ENCODE measurements at places on chromosomes 11 and 22.
A peak's percentile ranks its signal among the peaks of the same experiment; 100 is the strongest.

GRCh38 chr11:66070604-66071380 is 720 bp downstream of the PACS1 start:
- peak; percentile 16 for DNase-seq

DNA sequence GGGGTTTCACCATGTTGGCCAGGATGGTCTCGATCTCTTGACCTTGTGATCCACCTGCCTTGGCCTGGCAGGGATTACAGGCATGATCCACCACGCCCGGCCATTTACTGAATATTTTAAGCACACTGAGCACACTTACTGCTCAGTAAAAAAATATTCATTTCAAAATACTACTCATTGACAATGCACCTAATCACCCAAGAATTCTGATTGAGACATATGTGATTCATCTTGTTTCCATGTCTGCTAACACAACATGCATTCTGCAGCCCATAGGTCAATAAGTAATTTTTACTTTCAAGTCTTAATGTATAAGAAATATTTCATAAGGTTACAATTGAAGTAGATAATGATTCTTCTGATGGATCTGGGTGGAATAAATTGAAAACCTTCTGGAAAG is 4.2 kb upstream of the OR52J3 start:
- DNase-seq = no peak

- DNase-seq = no peak
These were observed 636 bp downstream of the KCNQ1OT1 start for GRCh38 chr11:2699185-2699530.

GRCh38 chr11:68872216-68873003 is 30.7 kb upstream of the CPT1A start:
- no peak for DNase-seq

DNA sequence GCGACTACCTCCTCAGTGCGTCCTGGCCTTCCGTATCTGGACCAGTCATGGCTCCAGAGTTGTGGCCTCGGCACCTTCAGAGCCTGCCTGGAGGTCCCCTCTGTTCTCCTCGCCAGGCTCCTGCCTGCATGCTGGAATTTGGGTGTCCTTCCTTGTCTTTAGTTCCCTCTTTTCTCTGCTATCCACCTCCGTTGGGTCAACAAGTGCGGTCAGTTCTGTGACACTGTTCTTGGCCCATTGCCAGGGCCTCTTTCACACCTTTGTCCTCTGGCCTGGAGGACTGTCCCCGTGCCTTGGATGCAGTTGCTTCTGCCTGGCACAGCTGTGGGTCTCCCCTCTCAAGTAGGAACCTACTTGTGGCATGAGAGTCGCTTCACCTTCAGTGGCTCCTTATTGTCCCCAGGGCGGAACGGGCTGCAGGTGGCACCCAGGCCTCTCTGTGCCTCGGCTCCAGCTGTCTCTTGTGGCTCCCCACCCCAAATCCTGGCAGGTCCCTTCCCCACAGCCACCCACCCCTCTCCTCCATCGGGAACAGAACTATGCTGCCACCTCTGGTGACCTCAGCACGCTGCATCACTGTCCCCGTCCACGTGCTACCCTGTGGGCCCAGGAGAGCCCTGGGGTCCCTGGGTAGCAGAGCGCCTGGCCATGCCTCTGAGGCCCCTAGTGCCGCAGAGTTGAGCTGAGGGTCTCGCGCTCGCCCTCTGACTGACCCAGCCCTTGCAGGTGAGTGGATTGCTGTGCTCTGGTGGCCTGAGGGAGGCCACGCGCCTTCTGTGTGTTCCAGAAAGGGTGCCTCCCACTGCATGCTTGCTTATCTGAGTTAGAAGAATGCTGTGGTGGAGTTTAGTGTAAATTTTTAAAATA is 4.7 kb downstream of the DGCR8 start:
- DNase-seq = no peak

- no peak for DNase-seq
These were observed 145.0 kb downstream of the CCDC34 start for GRCh38 chr11:27217948-27218420.
